ENCODE measurements at places on chromosomes 4 and X.
A peak's percentile ranks its signal among the peaks of the same experiment; 100 is the strongest.

GRCh38 chr4:87260477-87260876, 40.1 kb upstream of the KLHL8 start:
- peak; percentile 16 for DNase-seq

- DNase-seq = no peak
Observed at GRCh38 chr4:243426-243825, 61.8 kb downstream of the ZNF732 start.

DNA sequence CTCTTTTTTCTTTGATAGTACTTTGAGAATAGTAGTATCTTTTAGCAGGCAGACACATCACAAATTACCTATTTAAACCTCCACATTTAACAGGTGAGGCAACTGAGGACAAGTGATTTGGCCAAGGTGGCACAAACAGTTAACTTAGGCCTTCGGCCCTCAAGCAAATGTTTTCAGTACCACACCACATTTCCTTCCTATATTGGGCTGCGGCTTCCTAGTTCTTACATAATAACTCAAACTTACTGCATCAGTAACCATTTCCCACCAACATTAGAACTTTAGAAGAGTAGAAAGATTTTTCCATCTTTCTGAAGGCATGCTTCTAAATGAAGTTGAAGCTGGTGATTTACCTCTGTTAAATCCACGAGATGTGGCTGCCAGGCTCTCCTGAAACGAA, 63.2 kb upstream of the SLC4A4 start:
- DNase-seq = no peak

- DNase-seq = no peak
Observed at GRCh38 chrX:125137521-125137920, 182.2 kb upstream of the TEX13C start.

DNA sequence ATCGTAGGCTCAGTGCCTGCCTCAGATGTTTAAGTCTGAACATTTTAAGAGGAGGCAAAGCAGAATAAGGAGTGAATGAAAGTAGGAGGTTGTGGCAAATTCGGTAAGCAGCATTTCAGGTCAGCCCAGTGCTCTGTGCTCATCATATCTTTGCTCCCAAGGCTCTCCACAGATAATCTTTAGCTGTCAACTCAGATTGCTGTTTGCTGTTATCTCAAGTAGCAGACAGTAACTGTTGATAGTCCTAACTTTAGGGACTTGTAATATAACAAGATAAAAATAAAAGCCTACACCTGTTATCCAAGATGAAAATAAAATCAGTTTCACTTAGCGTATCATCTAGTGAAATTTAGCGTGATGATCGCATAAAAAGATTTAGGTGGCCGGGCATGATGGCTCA, 18.6 kb upstream of the CLTRN start:
- DNase-seq = no peak
